ENCODE measurements at places on chromosomes 2 and 18. TPM values are rescaled to one million over a fixed set of nuclear protein-coding genes. Genes with fewer than 3 reads are reported as not detected.

GRCh38 chr18:21074336-21075323 lies 37.0 kb downstream of the ROCK1 start:
- DNase-seq: no peak
- no peaks in the 10 kb centered on the region for H3K27me3 ChIP-seq
- H3K4me3 ChIP-seq: no peak overlapping the region
- H3K4me1 ChIP-seq: peaks cover 7% of the 10 kb centered on the region
- H3K36me3 ChIP-seq: no peaks in the 10 kb centered on the region

GRCh38 chr18:69747388-69747787 lies 200.3 kb downstream of the CD226 start:
- H3K4me3 ChIP-seq: no peak overlapping the region
- H3K27me3 ChIP-seq: no peaks in the 10 kb centered on the region
- no peak for DNase-seq
- H3K36me3 ChIP-seq: no peaks in the 10 kb centered on the region

DNA sequence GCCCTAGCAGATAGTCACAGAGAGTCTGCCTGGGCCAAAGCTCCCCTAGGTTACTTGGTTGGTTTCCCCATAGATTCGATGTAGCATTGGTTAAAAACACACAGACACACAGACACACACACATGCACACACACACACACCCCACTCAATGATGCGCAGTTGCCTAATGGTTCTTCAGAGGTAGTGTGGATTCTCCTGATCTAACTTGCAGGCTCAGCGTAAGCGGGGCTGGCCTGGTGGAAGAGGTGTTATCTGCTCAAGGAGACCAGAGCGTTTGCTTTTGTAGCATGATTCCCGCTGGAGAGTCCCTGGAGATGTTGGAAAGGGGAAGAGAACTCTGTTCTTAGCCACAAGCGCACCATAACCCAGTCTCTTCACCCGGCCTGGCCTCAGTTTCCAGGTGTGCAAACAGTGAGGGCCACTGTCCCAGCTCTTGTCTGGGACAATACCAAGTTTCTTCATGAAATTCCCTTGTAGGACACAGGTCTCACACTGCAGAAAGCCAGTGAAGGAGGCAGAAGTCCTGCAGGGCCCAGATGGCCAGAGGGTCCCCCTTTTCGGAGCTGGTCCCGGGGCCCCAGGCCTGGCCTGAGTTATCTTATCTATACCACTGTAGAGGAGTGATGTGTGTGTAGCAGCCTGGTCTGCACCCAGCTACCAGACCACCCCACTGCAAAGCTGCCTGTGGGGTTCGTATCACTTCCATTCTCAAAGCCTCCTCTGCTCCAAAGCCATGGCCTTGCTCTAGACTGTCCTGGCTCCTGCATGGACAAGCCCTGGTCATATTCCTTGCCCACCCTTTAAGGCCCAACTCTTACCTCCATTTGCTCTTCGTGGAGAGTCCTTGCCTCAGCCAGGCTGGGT lies 3.7 kb downstream of the ACKR3 start:
- no peaks in the 10 kb centered on the region for H3K36me3 ChIP-seq
- no peaks in the 10 kb centered on the region for H3K27me3 ChIP-seq
- H3K4me3 ChIP-seq: peak overlapping the region; percentile 52
- H3K4me1 ChIP-seq: peaks cover 21% of the 10 kb centered on the region
- DNase-seq: no peak
- H3K27ac ChIP-seq: peak overlapping the region; percentile 92

DNA sequence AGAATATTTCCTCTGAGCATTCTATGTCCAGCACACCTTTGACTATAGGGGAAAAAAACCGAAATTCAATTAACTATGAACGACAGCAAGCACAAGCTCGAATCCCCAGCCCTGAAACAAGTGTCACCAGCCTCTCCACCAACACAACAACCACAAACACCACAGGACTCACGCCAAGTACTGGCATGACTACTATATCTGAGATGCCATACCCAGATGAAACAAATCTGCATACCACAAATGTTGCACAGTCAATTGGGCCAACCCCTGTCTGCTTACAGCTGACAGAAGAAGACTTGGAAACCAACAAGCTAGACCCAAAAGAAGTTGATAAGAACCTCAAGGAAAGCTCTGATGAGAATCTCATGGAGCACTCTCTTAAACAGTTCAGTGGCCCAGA lies 79.4 kb upstream of the FAM117B start:
- H3K27me3 ChIP-seq: no peaks in the 10 kb centered on the region
- no peak overlapping the region for H3K27ac ChIP-seq
- no peak for DNase-seq
- no peak overlapping the region for H3K4me3 ChIP-seq
- H3K4me1 ChIP-seq: no peaks in the 10 kb centered on the region

DNA sequence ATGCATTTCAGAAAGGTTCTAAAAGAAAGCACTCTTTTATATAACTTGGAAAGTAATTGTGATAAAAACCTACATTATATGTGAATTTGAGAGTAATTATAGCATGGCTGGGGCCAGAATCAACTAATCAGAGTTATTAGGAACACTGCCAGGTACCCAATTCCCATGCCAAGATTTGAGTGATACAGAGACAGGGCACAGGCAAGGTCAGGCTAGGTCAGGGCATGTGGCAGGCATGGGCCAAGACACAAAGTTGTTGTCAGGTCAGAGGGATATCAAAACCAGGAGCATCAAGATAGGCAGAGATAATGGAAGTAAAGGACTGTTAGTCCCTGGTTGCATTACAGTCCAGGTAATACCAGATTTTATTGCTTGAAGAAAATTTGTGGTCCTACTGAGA lies 87.4 kb downstream of the MYO3B start:
- no peaks in the 10 kb centered on the region for H3K36me3 ChIP-seq
- H3K27ac ChIP-seq: no peak overlapping the region
- no peak overlapping the region for H3K4me3 ChIP-seq
- no peak for DNase-seq
- H3K27me3 ChIP-seq: no peaks in the 10 kb centered on the region

- no peak for DNase-seq
- no peaks in the 10 kb centered on the region for H3K36me3 ChIP-seq
- H3K4me3 ChIP-seq: no peak overlapping the region
- no peaks in the 10 kb centered on the region for H3K27me3 ChIP-seq
Observed at GRCh38 chr2:61149074-61149473, 12.9 kb upstream of the C2orf74 start.

- no peaks in the 10 kb centered on the region for H3K36me3 ChIP-seq
- no peak for DNase-seq
- H3K27me3 ChIP-seq: no peaks in the 10 kb centered on the region
- H3K4me3 ChIP-seq: no peak overlapping the region
Observed at GRCh38 chr2:2775018-2775417, 443.9 kb upstream of the MYT1L start.

GRCh38 chr2:190929919-190930318 lies 49.3 kb downstream of the GLS start:
- no peak overlapping the region for H3K27ac ChIP-seq
- H3K27me3 ChIP-seq: peaks cover 4% of the 10 kb centered on the region
- no peak for DNase-seq
- H3K4me3 ChIP-seq: no peak overlapping the region
- H3K4me1 ChIP-seq: no peaks in the 10 kb centered on the region

GRCh38 chr2:11732587-11732986 lies 13.8 kb upstream of the LPIN1 start:
- no peak for DNase-seq
- no peaks in the 10 kb centered on the region for H3K4me1 ChIP-seq
- H3K27ac ChIP-seq: no peak overlapping the region
- H3K27me3 ChIP-seq: no peaks in the 10 kb centered on the region
- H3K36me3 ChIP-seq: no peaks in the 10 kb centered on the region

GRCh38 chr2:179569831-179570233 lies 291.6 kb downstream of the ZNF385B start:
- H3K36me3 ChIP-seq: no peaks in the 10 kb centered on the region
- H3K4me3 ChIP-seq: no peak overlapping the region
- H3K27ac ChIP-seq: no peak overlapping the region
- no peak for DNase-seq
- H3K4me1 ChIP-seq: no peaks in the 10 kb centered on the region

- H3K27me3 ChIP-seq: no peaks in the 10 kb centered on the region
- no peaks in the 10 kb centered on the region for H3K36me3 ChIP-seq
- H3K4me3 ChIP-seq: no peak overlapping the region
- DNase-seq: no peak
- peaks cover 15% of the 10 kb centered on the region for H3K4me1 ChIP-seq
Observed at GRCh38 chr2:238695538-238695937, 152.3 kb upstream of the TWIST2 start.

- no peaks in the 10 kb centered on the region for H3K36me3 ChIP-seq
- no peak overlapping the region for H3K4me3 ChIP-seq
- no peaks in the 10 kb centered on the region for H3K27me3 ChIP-seq
- H3K27ac ChIP-seq: no peak overlapping the region
Observed at GRCh38 chr2:224999754-225000153, 42.5 kb downstream of the DOCK10 start.

GRCh38 chr18:22197668-22198067 lies 28.3 kb downstream of the GATA6 start:
- DNase-seq: no peak
- H3K4me3 ChIP-seq: no peak overlapping the region
- peaks cover 8% of the 10 kb centered on the region for H3K4me1 ChIP-seq
- no peaks in the 10 kb centered on the region for H3K36me3 ChIP-seq

DNA sequence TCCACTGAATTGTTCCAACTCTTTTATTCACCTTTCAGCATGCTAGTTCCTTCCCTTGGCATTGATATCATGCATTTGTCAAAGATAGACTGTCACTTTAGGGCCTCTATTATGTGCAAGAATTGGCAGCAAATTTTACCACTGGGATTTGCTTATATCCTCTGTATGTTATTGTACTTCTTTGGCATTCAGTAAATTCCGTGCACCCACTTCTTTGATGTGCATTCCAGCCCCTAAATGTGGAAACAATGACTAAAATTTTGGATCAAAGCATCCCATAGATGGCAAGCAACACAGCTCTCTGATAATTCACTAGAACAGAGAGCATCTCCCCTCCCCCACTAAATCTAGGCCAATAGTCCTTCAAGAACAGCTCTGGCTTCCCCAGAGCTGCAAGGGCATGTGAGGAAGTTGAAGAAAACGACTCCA lies 399.0 kb upstream of the HNRNPA3 start:
- no peak overlapping the region for H3K27ac ChIP-seq
- no peaks in the 10 kb centered on the region for H3K27me3 ChIP-seq
- no peak overlapping the region for H3K4me3 ChIP-seq
- H3K36me3 ChIP-seq: no peaks in the 10 kb centered on the region

DNA sequence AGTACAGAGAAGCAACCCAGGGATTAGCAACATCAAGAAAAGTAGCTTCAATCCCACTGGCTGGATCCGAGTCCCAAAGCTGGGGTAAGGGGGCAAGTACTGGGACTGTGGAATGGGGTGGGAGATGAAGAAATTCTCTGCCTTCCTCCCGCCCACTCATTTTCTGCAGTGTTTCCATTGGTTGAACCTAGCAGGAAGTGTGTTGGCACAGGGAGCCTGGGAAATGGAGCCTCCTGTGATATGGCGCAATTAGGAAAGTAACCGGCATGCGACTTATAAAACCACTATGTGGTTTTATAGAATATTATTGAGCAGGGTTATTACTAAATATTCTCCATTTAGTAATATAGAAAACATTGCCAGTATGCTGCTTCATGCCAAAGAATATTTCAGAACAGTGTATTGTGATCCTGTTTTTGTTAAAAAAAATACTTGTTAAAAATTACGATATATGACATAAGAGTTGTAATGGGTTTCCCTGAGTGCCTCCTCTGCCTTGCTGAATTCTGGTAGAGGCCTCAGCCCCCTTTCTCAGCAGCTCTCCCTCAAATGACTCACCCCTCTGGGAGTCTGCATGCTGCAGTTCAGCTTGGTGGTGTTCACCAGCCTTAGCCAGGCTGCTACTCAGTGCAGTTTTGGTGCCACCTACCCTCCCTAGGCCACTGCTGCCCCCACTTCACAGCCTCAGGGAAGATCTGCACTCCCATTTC lies 60.5 kb downstream of the HK2 start:
- no peak overlapping the region for H3K27ac ChIP-seq
- no peaks in the 10 kb centered on the region for H3K27me3 ChIP-seq
- no peak for DNase-seq
- peaks cover 12% of the 10 kb centered on the region for H3K4me1 ChIP-seq

GRCh38 chr2:10765914-10766313 lies 44.5 kb downstream of the ATP6V1C2 start:
- no peaks in the 10 kb centered on the region for H3K4me1 ChIP-seq
- no peak for DNase-seq
- H3K4me3 ChIP-seq: no peak overlapping the region
- no peaks in the 10 kb centered on the region for H3K36me3 ChIP-seq
- no peak overlapping the region for H3K27ac ChIP-seq

DNA sequence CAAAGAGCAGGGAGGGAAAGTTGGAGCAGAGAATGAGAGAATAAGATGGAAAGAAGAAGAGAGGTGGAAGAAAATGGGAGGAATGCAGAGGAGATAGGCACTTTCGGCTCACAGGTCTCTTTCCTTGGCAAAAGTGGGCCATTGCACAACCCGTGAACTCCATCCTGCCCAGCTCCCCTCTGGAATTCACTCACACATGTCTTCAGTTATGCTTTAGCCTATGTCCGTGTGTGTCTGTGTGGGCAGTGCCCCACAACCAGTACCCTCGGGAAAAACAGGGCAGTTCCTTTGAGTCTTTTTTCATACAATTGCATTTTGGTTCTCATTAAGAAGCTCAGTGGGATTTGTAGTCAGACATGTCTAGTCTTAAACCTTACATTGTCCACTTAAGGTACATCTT lies 34.5 kb downstream of the DTNA start:
- no peak for DNase-seq
- no peak overlapping the region for H3K27ac ChIP-seq
- H3K4me3 ChIP-seq: no peak overlapping the region

DNA sequence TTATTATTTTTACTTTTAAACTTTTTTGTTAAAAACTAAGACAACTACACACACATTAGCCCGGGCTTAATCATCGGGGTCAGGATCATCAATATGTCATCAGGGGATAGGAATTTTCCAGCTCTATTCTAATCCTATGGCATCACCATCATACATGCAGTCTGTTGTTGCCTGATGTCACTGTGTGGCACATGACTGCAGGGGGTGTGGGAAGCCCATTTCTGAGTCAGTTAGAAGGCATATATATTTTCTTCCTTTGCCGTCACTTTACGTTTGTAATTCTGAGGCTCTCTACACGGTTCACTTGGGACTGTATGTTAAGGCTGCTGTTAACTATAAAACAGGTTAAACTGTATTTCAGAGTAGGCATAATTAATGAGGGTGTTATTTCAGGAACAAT lies 144.4 kb upstream of the ITGA6 start:
- no peaks in the 10 kb centered on the region for H3K36me3 ChIP-seq
- no peak overlapping the region for H3K4me3 ChIP-seq
- no peak for DNase-seq
- H3K27ac ChIP-seq: no peak overlapping the region
- H3K4me1 ChIP-seq: peaks cover 26% of the 10 kb centered on the region
- no peaks in the 10 kb centered on the region for H3K27me3 ChIP-seq

Gene FASTKD1
- total RNA-seq: 34.9 TPM

Gene ATP6V1C2
- total RNA-seq: 10.2 TPM

Gene COLEC12
- 12.2 TPM for total RNA-seq

Gene TMEM150A
- 6.9 TPM for total RNA-seq

Gene MYCN
- 0.95 TPM for total RNA-seq

Gene MYO3B
- 0.15 TPM for total RNA-seq

Gene GKN2
- total RNA-seq: not detected

Gene VWC2L
- total RNA-seq: not detected

Gene ACOXL
- total RNA-seq: not detected

Gene BUB1
- 26.5 TPM for total RNA-seq

Gene CD207
- 2.5 TPM for total RNA-seq

Gene INHA
- not detected for total RNA-seq

Gene MRPL53
- 25.2 TPM for total RNA-seq

Gene CHST9
- total RNA-seq: 2.9 TPM
